Activated T-helper 1 cell treated with anti-CD3 and anti-CD28 coated beads, Interleukin-12 subunit alpha, Interleukin-12 subunit beta, Interleukin-2, Interleukin-4 antibody, amounts not matched to agents 30 ng/mL and 10 ng/mL and 1 ng/mL, durations not matched to agents 14 hours and 24 hours and 36 hours (primary cell): ENCODE measurements at places on chromosomes 11 and 22. TPM values are rescaled to one million over a fixed set of nuclear protein-coding genes. Genes with fewer than 3 reads are reported as not detected.

Gene OR51I1
- total RNA-seq: not detected in 2 replicates

Gene PATE2
- total RNA-seq: 0.29 and 0.34 TPM in 2 replicates

Gene RASD2
- not detected in 2 replicates for total RNA-seq

Gene NUDT8
- total RNA-seq: 18.5 and 19.9 TPM in 2 replicates

Gene PTGDR2
- total RNA-seq: 0.10 TPM in 2 replicates

Gene MYBPC3
- not detected in 2 replicates for total RNA-seq

- peaks cover 15% of the 10 kb centered on the region for H3K4me1 ChIP-seq
- peak overlapping the region; percentile 37 for H3K27ac ChIP-seq
- peaks cover 4% of the 10 kb centered on the region for H3K27me3 ChIP-seq
- no peak for DNase-seq
- peak overlapping the region; percentile 6 for H3K4me3 ChIP-seq
- peaks cover 1% of the 10 kb centered on the region for H3K36me3 ChIP-seq
Observed at GRCh38 chr22:31942091-31942490, 2.2 kb upstream of the YWHAH start.

DNA sequence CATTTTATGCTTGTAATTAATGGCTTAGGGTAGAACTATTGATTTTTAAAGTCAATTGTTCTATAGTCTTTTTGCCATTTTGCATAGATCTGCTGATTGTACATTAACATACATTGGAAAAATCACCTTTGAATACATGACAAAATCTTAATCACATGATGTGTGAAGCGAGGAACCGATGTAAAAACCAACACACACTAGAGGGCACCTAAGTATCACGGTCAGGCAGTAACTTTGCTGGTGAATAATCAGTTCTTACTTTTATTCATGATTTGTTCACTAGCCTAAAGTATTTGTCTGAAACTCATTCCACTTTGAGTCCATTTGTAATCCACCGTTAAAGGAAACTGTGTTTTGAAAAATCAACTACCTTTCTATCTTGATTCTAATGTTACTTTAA lies 28.2 kb downstream of the JHY start:
- no peaks in the 10 kb centered on the region for H3K36me3 ChIP-seq
- no peak for DNase-seq
- H3K27ac ChIP-seq: no peak overlapping the region
- H3K27me3 ChIP-seq: no peaks in the 10 kb centered on the region
- H3K4me1 ChIP-seq: no peaks in the 10 kb centered on the region

DNA sequence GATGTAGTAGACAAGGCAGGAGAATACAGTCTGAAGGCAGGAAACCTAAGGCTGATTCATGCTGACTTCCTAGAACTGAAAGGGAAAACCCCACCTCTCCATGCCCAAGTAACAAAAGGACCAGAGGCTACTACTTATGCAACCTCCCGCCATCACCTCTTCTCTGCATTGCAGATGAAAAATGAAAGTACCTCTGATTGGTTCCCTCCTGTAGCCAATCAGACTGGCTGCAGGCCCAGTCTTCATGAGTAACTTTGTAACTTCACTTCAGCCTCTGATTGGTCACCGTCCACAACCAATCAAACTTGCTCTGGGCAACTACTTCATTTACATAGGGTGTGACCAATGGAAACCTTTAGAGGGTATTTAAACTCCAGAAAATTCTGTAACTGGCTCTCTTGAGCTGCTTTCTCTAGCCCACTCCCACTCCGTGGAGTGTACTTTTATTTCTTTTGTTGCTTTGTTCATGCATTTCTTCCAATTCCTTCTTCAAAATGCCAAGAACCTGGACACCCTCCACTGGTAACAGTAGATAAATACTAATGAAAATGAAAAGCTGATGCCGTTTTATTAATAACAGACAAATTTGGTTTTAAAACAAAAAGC lies 5.2 kb upstream of the MAP6 start:
- DNase-seq: peak; percentile 47
- peaks cover 5% of the 10 kb centered on the region for H3K36me3 ChIP-seq
- H3K27ac ChIP-seq: no peak overlapping the region
- H3K4me3 ChIP-seq: no peak overlapping the region
- H3K4me1 ChIP-seq: peaks cover 42% of the 10 kb centered on the region

GRCh38 chr11:125170510-125171031 lies 6.0 kb downstream of the PKNOX2 start:
- no peak overlapping the region for H3K27ac ChIP-seq
- H3K4me3 ChIP-seq: no peak overlapping the region
- H3K36me3 ChIP-seq: no peaks in the 10 kb centered on the region

DNA sequence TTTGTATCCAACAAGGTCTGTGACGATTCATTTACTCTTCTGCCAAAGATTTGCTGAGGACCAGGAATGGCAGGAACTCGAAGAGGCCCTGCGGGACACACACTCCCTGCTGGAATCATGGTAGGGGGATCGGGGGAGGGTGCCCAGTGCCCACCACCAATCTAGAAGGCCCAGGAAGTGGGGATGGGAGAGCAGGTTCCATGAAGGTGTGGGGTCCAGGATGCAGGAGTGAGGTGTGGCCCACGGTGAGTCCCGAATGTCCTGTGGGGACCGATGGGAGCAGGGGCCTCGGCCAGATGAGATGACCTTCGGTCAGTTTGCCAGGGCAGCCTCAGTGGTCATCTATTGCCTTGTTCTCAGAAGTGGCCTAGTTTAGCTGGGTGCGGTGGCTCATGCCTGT lies 492.7 kb downstream of the BRD1 start:
- no peak overlapping the region for H3K4me3 ChIP-seq
- no peak overlapping the region for H3K27ac ChIP-seq
- no peaks in the 10 kb centered on the region for H3K4me1 ChIP-seq
- DNase-seq: no peak
- no peaks in the 10 kb centered on the region for H3K36me3 ChIP-seq

DNA sequence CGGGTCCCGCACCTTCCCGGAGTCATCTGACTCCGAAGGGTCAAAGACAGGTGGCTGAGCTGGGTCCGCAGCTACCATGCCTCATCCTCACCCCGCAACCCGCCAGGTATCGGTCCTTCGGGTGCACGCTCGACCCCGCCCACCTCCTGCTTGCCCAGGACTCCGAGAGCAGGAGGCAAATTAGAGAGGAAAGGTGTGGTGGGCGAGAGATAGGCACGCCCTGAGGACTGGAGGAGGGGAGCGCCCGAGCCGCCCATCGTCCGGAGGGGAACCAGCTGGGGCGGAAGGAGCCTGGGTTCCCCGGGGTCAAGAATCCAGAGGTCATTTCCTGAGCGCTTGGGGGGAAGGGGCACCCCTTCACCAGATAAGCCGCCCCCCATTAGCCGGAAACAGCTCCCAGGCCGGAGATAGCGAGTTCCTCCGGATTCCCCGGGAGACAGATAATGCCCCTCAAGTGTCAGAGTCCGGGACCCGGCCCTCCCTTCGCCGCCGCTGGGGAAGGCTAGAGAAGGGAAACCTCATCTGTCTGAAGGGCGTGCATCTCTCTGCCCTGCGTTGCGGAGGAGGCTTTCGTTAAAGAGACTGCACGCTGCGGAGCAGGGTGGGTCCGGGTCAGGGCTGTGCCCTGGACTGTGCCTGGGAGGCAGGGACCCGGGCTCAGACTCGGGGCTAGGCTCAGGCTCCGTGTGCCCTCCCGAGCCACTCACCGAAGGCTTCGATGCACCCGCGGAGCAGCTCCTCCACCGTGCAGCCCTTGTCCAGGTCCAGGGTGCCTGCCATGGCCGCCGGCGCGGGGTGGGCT lies 1.7 kb downstream of the RASGRP2 start:
- peaks cover 7% of the 10 kb centered on the region for H3K36me3 ChIP-seq
- no peak for DNase-seq
- H3K4me1 ChIP-seq: peaks cover 27% of the 10 kb centered on the region
- peak overlapping the region; percentile 72 for H3K4me3 ChIP-seq
- H3K27me3 ChIP-seq: no peaks in the 10 kb centered on the region
- H3K27ac ChIP-seq: peak overlapping the region; percentile 18

GRCh38 chr11:131121426-131122333 lies 205.4 kb upstream of the SNX19 start:
- no peaks in the 10 kb centered on the region for H3K36me3 ChIP-seq
- H3K27ac ChIP-seq: no peak overlapping the region
- H3K27me3 ChIP-seq: no peaks in the 10 kb centered on the region
- no peak overlapping the region for H3K4me3 ChIP-seq
- DNase-seq: no peak
- no peaks in the 10 kb centered on the region for H3K4me1 ChIP-seq

DNA sequence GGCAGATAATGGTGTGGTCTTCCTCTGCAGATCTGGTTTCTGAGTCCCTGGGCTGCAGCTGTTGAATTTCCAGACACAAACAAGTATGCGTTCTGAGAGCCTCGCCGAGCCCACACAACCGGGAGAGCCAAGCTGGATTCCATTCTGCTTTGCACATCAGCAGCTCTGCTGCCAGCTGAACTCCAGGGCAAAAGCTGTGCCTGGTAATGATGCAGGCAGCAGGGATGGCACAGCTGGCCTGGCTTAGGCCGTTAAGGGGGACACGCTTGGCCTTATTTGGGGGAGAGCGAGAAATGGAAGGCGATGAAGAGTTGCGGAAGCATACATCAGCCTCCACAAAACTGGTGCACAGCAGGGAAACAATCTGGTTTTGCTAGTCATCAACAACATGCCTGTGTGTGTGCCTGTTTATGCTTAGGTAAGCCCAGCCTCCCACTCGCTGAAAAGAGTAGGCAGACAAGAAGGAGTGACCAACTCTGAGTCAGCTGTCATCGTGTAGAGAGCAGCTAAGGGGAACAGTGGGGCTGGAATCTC lies 25.1 kb downstream of the ADAMTS8 start:
- peaks cover 11% of the 10 kb centered on the region for H3K4me1 ChIP-seq
- DNase-seq: no peak
- no peaks in the 10 kb centered on the region for H3K36me3 ChIP-seq
- H3K4me3 ChIP-seq: no peak overlapping the region

DNA sequence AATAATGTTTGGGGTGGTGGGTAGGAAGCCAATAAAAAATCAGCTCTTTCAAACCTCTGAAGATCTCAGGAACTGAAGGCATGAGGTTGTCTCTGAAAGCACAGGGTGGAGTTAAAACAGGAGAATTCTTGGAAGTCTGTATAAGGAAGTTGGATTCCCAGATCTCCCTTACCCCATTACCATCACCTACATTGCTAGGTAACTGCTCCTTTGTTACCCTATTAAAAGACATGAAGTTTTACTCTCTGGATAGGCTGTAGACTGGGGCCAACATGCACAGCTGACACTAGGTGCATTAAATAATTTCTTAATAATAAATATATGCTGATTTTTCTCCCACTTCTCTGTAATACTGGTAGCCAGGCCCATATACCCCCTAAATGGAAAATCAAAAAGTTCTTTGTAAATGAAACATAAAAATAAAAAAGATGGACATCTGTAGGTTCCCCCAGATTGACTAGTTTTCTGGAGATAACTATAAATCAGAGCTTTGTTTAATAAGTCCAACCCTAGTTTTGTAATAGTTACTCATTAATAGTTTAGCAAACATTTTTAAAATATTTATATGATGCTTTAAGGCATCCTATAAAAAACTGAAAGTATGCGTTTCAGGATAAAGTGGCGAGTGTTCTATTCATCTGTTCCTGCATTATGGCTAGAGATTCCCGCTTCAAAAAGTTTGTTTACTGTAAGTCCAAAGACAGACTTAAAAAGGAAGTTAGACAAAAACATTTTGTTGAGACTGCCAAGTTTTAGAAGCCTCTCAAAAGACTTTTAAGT lies 63.8 kb downstream of the KIF18A start:
- no peak overlapping the region for H3K27ac ChIP-seq
- no peak for DNase-seq
- H3K4me1 ChIP-seq: no peaks in the 10 kb centered on the region
- H3K4me3 ChIP-seq: no peak overlapping the region

DNA sequence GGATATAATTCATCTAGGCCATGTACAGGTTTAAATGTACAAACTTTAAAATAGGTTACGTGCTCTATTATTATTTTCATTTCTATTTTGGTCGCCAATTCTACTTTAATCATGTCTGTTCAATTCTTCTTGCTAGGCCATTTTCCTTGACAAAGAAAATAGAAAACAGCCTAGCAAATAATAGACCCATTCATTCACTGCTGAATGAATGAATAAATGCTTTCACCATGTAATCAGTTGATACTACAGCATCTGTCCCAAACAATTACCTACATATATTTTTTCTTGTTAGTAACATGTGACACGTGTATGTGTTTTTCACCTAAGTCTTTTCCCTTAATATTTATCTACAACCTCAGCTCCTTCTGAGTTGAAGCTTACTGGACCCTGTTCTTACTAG lies 27.5 kb downstream of the SNX19 start:
- no peaks in the 10 kb centered on the region for H3K27me3 ChIP-seq
- DNase-seq: no peak
- peaks cover 24% of the 10 kb centered on the region for H3K36me3 ChIP-seq

DNA sequence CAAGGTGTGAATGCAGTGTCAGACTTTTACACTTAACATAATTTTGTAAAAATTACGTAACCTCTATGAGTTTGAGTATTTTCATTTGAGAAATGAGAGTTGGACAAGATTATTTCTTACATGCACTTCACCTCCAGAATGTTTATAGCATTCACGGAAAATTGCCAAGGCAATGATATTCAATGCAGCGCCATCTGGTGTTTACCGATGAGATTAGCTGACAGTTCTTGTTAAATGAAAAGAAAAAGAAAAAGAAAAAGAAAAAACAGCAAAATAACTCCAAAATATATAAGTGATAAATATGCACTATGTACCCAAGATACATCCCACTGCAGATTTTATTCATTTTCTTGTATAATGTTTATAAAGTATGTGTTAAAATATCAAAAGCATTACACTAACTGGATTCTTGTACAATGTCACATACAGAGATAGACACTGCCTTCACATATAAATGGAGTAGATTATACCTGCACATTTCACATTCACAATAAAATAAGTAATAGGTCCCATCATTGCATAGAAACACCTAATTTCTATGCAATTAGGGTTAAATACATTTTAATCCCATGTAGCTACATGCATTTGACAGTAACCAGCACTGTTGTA lies 976.3 kb upstream of the FAT3 start:
- no peaks in the 10 kb centered on the region for H3K27me3 ChIP-seq
- no peak overlapping the region for H3K4me3 ChIP-seq
- H3K36me3 ChIP-seq: no peaks in the 10 kb centered on the region
- H3K27ac ChIP-seq: no peak overlapping the region

DNA sequence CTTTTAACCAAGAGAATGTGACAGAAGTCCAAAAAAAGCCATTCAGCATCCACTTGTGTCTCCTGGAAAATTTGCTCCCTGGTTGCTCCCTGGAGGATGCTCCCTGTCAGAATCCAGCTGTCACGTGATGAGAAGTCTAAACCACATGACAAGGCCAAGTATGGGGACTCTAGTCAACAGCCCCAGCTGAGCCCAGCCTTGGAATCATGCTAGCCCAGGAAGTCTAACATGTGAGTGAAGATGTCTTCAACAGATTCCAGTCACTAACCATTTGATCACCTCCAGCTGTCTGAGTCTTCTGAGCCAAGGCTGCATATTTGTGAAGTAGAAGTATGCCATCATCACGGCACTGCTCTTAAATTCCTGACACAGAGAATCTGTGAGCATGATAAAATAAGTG lies 4.2 kb downstream of the OR56B4 start:
- peaks cover 9% of the 10 kb centered on the region for H3K27me3 ChIP-seq
- DNase-seq: no peak
- no peaks in the 10 kb centered on the region for H3K36me3 ChIP-seq
